Umbilical cord (tissue), 2 donors: ENCODE measurements at places on chromosomes 16 and 17.
A peak's percentile ranks its signal among the peaks of the same experiment; 100 is the strongest.

DNA sequence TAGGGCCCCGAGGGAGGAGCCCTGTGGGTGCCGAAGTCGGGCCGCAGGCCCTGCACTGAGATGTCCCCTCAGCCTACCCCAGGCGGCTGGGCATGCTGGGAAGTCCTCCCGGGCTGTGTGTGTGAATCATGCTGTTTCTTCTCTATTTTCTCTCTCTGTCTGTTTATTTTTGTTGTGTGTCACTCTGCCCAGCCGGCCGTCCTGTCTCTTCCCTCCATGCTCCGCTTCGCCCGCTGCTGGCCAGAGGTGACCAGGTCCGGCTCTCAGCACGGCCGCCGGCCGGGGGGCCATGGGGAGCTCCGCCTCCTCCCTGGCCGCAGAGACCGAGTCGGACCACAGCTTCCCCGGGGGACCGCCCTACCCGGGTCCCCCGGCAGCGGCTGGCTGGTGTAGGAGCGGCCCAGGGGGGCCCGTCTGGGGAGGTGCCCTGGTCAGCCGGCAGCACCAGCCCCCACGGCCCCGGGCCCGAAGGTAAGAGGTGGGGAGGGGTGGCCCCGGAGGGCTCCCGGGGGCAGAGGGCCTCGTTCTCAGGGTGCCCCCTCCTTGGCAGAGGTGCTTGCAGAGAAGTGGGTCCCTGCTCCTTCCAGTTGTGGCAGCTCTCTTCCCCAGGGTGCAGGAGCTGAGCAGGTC lies 12.5 kb downstream of the CAPN15 start:
- DNase-seq = no peak

GRCh38 chr17:43409131-43409530 lies 10.3 kb downstream of the ARL4D start:
- no peak for DNase-seq

DNA sequence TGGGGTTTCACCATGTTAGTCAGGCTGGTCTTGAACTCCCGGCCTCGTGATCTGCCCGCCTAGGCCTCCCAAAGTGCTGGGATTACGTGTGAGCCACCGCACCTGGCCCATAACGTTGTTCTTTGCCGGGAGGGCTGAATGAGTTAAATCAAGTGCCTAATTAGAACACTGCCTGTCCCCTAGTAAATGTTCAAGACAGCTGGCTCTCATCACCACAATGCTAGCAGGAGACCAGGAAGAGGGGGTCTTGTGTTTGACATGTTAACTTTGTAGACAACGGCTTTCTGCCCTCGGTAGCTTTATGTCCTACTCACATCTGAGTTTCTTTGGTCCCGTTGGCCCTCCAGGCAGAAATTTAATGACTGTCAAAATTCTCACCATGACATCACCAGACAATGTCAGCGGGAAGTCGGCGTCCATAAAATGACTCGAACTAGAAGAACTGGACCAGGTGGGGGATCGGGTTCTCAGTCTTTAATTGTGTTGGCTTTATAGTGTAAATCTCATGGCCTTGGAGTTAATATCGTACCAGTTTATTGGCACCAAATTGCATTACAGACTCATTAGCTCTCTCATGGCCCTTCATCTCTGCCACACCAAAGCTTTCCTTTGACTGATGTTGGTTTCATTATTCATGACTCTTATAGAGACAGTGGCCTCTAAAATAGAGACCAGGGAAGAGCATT lies 11.4 kb upstream of the ITPRIPL2 start:
- DNase-seq = no peak

- peak; percentile 89 for DNase-seq
These were observed 105.1 kb downstream of the PARN start for GRCh38 chr16:14524979-14525378.

GRCh38 chr16:68642047-68642435 lies 3.1 kb upstream of the CDH3 start:
- no peak for DNase-seq

- no peak for DNase-seq
These were observed 26.0 kb downstream of the FCSK start for GRCh38 chr16:70480127-70481105.

GRCh38 chr16:12021578-12022253 lies 45.2 kb downstream of the SNX29 start:
- peak; percentile 66 for DNase-seq

- DNase-seq = no peak
These were observed 13.2 kb downstream of the CD300LG start for GRCh38 chr17:43860077-43860725.

DNA sequence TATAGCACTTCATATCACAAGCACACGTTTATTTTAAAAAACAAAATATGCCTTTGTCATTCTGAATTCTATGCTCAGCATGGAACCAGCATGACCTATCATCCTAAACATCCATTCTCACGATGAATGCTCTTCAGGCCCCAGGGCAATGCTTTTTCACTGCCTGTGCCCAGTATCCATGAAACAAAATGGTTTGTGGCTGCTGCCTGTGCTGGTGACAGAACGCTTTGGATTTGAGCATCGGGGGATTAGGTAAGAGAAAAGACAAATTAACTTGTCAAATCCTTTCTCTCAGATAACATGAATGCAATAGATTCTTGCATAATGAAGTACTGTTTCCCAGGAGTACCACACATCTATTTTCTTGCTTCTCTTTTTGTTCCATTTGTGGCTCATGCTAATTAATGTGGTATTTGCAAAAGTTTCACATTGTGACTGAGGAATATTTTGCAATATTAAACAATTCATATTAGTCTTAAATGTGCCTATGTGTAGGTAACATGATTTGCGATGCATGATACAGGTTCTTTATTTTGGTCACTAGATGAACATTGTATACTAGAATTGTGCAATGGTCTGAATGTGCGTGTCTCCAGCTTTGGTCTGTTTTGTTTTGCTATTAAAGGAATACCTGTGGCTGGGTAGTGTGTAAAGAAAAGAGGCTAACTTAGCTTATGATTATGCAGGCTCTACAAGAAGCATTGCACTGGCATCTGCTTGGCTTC lies 25.8 kb upstream of the SRSF1 start:
- DNase-seq = no peak

DNA sequence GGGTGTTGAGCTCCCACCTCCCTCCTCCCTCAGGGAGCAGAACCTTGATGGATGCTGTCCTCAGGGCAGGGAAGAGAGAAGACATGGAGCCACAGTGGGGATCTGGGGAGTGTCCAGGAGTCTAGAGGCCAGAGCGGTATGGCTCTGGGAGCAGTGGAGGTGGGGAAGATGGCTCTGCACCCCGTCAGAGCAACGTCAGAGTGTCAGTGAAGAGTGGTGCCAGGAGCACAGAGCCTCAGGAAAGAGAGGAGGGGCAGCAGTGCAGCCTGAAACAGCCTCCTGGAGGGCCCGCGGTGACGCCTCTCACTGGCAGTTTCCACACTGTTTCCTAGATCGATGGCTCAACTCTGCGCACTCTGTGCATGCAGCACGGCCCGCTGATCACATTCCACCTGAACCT lies 23.2 kb upstream of the SLC5A11 start:
- DNase-seq = no peak

DNA sequence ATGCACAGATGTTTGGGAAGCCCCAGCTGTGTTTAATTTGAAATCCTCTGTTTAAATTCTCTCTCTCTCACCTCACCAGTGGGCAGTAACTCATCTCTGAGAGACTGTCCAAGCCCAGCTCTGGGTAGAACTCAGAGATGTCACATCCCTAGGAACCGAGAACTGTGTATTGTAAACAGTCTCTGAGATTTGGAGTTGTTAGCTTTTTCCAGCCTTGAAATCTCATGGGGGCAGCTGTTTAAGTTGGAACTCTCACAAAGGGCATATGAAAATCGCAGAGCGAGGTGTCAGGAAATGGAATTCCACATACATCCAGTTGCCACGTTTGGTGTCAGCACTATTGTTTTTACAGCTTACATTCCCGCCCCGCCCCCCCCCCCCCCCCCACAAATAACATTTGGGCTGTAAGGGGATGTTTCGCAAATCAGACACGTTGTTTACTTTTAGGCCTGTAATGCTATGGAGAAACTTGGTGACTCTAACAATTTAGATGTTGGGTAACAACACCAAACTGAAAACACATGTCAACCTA lies 34.3 kb downstream of the VPS35L start:
- peak; percentile 9 for DNase-seq

GRCh38 chr17:43143201-43143600 lies 18.0 kb upstream of the BRCA1 start:
- no peak for DNase-seq

GRCh38 chr16:78675312-78675711 lies 575.9 kb downstream of the WWOX start:
- DNase-seq = no peak

DNA sequence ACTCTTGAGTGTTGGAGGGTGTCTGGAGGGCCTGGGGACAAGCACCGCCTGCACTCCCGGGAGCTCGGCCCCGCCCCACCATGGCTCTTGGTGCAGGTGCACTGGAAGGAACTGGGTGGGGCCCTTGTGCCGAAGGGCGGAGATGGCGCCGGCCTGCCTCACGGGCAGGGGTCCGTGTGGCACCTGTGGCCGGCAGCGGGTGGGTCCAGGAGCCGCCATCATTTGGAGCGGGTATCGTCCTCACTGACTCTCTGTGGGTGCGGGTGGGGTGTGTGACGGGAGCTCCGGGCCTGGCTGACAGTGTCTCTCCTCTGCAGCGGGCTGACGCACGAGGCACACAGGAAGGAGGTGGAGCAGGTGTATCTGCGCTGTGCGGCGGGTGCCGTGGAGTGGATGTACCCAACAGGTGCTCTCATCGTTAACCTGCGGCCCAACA lies 5.2 kb downstream of the METRNL start:
- DNase-seq = no peak

DNA sequence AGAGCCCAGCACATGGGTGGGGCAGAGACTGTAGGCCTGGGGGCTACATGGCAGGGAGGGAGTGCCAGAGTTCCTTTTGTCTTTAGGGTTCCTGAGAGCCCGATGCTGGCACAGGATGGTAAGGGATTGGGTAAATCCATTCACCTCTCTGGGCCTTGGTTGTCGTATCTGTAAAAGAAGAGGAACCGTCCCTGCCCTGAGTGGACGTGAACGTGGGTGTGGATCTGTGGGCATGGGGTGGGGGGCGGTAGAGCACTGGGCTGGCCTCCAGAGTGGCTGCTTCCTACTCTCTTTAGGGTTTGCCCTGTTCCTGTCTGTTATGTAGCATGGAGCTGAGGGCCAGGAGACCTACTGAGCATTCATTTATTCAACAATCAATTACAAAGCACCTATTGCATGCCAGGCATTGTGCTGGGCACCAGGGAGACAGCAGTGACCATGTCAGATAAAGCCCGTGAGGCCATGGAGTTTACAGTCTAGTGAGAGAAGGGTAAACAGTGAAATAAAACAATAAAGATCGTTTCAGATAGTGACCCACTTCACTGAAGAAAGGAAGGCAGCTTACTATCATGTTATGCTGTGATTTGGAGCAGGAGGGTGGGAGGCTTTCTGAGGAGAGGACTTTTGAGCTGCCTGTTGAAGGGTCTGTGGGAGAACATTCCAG lies 13.1 kb upstream of the TCAP start:
- no peak for DNase-seq

DNA sequence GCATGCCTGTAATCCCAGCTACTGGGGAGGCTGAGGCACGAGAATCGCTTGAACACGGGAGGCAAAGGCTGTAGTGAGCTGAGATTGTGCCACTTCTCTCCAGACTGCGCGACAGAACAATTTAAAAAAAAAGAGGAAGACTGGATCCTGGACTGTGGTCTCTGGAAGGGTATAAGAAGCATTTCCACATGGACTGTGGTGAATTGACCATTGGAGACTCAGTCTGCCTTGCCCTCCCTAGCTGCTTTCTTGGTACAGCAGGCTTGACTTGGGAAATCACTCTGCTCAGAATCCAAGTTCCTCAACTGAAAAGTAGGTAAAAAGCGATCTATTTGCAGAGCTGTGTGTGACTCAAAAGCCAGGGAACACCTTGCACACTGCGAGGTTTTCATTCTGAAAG lies 1.0 kb upstream of the MGRN1 start:
- DNase-seq = no peak

DNA sequence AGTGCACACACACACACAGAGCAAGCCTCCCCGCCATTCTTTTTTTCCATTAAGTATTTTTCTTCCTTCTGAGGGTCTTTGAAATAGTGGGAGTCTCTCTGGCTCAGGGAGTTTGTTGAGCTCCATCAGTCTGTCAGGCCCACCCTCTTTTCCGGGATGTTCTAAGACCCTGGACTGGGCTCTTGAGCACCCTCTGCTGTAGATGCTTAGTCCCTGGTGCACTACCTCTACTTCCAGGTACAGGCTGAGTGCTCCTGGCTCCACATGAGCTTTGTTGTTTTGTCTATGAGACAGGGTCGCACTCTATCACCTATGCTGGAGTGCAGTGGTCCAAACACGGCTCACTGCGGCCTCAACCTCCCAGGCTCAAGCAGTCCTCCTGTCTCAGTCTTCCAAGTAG lies 20.7 kb downstream of the LIMD2 start:
- no peak for DNase-seq

DNA sequence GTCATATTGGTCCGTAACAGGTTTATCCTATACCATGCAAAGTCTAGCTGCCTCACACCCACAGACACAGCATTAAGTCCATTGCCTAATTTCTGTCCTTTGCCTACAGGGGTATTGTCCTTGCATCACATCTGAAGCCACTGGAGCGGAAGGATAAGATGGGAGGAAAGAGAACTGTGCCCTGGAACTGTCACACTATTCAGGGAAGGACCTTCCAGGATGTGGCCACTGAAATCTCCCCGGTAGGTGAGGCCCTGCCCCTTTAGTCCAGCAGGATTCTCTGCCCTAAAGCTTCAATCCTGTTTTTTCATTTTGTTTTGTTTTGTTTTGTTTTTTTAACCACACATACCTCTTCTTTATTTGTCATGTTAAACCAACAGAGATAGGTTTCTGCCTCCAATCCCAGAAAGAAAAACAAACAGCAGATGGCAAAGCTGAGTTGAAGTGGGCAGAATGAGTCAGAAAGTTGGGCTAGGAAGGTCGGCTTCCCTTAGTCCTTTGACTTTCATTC lies 2.2 kb upstream of the EFTUD2 start:
- DNase-seq = no peak

DNA sequence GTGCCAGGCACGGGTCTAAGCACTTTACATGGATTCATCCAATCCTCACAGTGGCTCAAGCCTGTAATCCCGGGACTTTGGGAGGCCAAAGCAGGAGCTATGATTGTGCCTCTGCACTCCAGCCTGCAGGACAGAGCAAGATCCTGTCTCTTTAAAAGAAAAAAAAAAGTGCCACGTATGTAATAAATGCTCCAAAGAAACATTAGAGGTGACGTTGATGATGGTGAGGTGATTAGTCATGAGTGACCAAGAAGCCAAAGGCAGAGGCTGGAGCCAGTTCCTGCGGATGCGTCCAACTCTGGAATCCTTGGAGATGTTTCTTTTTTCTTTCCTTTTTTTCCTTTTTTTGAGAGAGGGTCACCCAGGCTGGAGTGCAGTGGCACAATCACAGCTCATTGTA lies 59.4 kb upstream of the SIAH1 start:
- no peak for DNase-seq

- DNase-seq = peak; percentile 41
These were observed at the start of gene AOC3 for GRCh38 chr17:42850954-42851353. TSS of gene AOC3 (plus strand) at chr17:42851199. CDS start at chr17:42851344, 145 bp downstream.

GRCh38 chr16:20844588-20844987 lies 38.3 kb downstream of the REXO5 start:
- no peak for DNase-seq

GRCh38 chr17:73091770-73092522 lies 542 bp downstream of the SLC39A11 start:
- DNase-seq = peak; percentile 40
